Frontal cortex (tissue), 4 donors: ENCODE measurements at places on chromosomes 6 and 20.
A peak's percentile ranks its signal among the peaks of the same experiment; 100 is the strongest.

DNA sequence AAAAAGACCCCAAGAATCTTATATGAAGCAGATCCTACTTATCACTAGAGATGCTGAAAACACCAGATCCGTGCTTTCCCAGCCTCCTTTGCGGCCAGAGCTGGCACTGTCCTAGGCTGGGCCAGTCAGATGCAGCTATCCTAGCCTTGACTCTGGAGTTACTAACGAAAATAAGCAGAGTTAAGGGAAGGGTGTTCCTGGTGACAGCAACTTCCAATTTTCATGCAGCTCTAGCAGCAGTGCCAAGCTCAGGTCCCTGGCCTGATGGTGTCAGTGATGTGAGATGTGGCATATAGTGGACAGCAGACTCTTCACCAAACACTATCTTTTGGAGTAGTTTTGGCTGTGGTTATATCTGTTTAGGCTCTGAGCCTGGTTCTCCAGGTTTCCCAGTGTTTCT lies 25.6 kb upstream of the ABCC10 start:
- DNase-seq, result no peak

DNA sequence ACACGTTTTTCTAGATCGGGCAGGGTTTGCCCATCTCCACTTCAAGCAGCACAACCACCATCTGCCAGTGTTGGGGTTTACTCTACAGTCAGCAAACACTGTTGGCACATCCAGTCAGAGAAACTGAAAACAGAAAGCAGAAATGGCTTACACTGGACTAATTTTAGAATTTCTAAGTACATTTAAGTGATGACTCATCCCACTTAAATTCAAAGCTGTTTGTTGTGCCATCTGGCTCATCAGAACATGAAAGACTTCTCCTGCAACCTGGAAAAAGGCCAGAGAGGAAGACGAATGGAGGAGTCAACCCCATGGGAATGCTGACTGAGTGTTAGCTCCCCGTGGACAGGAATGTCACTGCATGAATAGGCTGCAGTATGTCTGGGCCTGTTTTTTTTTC lies 21.8 kb downstream of the FAM209B start:
- DNase-seq, result peak; percentile 69

GRCh38 chr20:9496155-9496554 lies 18.2 kb upstream of the LAMP5 start:
- no peak for DNase-seq

DNA sequence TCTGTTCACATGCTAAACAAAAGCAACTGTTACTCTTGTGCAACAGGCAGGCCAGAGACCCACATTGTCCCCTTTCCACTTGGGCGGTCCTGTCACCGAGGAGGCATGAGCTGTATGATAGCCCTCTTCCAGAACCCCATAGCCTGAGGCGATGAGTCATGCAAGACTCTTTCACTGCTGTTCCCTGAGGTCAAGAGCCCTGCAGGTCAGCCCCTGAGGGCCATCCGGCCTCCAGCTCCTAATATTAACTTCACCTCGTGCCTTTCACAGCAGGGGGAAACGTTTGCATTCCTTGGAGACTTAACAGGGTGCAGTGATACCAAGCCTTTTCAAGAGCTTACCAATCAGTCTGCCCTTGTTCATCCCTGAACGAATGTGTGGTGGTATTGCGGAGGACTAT lies 253.3 kb upstream of the ECI2 start:
- no peak for DNase-seq

DNA sequence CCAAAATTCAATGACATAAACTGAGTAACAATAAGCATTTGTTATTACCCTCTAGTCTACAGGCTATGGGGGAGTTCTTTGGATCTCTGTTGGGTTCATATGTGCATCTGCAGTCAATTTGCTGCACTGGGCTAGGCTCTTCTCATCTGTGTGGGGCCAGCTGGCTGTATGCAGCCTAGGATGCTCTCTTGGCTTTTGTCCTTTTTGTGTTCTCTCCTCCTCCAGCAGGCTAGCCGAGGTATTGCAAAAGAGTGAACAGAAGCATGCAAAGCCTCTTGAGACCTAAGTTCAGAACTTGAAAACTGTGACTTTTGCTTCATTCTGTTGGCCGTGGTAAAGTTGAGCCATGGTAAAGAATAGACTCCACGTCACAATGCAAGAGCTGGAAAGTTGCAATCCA lies 62.8 kb upstream of the FOXO3 start:
- no peak for DNase-seq

GRCh38 chr6:16343593-16343992 lies 105.2 kb downstream of the GMPR start:
- no peak for DNase-seq

DNA sequence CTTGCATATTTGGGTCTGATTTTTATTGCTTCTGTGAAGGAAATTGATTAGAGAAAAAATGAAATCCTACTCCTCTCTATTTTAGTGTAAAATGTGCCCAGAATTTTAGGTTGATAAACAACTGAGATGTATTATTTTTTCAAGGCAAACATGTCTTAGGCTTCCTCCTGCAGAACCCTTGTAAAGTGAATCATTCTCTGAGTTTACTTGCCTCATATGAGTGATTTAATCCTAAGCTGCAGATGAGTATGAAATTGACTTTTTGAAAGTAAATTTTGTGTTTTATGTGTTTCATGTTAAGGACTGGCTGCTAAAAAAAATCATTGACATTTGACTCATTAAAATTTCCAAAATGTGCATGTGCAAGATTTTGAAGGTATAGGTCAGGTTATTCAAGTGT lies 138.5 kb upstream of the PHACTR1 start:
- no peak for DNase-seq

- DNase-seq, result no peak
Measured at GRCh38 chr6:98927534-98927933, 20.2 kb downstream of the FBXL4 start.

- DNase-seq, result no peak
Measured at GRCh38 chr6:116975600-116975999, 98.6 kb downstream of the RFX6 start.

DNA sequence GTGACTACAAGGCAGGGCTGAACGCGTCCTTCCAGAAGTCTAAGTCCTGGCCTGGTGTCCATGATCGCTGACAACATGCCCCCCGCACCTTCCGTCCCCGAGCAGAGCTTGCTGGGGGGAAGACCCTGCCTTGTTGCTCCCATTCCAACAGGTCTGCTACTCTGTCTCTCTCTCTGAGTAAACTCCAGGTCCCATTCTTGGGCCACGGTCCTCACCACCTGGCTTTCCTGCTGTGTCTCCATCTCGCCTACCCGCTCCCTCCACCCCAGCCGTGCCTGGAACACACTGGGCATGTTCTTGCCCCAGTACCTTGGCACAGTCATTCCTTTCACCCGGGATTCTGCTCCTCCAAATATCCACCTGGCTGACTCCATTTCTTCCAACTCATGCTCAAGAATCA lies 162.3 kb downstream of the BMP7 start:
- no peak for DNase-seq

DNA sequence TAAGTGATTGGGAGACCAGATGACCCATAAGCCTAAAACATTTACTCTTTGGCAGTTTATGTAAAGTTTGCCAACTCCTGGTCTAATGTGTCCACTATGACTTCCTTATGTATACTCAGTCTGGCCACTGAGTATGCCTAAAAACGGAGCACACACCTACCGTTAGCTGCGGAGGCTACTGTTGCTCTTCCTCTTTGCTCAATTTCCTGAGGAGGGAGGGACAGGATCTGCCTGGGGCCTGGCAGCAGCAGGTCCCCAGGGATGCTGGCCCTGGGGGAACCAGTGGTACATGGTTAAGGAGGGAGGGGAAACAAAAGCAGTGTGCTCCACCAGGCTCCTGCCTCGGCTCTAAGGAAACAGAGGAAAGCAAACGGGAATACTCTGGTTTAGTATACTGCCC lies 113.5 kb downstream of the CDYL start:
- DNase-seq, result no peak

DNA sequence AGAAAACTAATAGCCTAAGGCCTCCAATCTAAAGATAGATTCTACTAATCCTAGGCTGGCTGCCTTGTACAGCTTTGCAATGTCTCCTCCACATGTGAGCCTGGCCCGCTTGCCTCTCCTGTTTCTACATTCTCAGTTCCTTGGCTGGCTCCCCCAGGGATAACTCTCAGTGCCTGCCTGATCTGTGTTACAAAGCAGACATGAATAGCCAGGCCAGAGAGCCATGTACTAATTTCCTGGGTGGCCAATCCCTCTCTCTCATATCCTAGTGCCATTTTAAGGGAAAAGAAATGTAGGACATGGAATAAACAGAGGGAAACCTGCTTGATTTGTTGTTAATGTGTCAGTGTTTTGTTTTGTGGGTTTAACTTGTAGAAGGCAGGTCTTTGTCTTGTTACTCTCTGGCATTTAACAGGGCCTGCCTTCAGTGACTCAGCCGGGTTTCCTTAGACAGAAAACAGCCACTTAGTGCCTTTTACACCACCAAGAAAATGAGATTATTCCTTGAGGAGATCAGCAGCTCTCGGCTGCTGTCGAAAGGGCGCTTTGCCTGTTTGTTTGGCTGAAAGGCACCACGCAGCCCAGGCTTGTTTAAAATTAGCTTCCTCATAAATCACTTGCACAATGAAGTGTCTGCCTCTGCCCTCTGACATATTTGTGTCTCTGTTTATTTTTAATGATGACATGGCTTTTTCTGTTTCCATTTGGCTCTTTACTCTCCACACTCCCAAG lies 702.7 kb downstream of the MAFB start:
- DNase-seq, result no peak

GRCh38 chr6:164013480-164014208 lies 599.1 kb downstream of the QKI start:
- no peak for DNase-seq

DNA sequence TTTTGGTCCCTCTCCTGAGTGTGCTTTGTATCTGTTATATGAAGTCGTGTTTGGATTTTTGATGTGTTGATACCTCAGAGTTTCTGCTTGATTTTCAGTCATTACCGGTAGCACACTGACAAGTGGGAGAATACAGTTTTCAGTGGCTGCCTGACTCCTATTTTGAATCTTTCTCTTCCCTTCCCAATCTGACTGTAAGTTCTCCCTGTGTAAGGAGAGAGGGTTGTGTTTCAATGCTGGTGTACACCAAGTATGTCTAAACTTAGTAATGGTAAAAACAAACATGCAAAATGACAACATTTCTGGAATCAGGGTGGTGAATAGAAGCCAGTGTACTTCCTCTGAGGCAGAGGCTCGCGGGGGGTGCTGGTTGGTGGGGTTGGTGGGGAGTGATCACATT lies 103.4 kb downstream of the HIVEP1 start:
- no peak for DNase-seq

DNA sequence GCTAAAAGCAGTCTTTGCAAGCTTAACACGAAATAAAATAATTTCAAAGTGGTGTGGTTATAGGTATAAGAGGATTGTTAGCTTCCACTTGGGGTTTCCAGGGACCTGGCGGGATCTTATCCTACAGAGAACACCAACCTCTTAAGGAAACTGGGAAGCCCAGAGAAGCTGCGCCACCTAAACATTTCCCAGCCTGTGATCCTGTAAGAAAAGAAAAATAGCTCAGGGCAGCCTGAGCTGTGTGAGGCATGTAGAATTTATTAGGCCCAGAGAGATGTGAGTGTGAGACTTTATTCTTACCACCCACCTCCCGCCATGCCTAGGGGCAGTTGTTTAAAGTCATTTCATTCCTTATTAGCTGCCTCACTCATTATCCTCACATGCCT lies 54.1 kb downstream of the CCN2 start:
- DNase-seq, result no peak

- DNase-seq, result no peak
Measured at GRCh38 chr20:9363673-9364072, 150.7 kb upstream of the LAMP5 start.

- peak; percentile 79 for DNase-seq
Measured at GRCh38 chr20:63498960-63499337, at the start of gene EEF1A2. EEF1A2 (minus strand) TSS chr20:63499083; CDS start chr20:63497763, 1,320 bp downstream.

- no peak for DNase-seq
Measured at GRCh38 chr6:96450770-96451130, 70.9 kb upstream of the UFL1 start.

DNA sequence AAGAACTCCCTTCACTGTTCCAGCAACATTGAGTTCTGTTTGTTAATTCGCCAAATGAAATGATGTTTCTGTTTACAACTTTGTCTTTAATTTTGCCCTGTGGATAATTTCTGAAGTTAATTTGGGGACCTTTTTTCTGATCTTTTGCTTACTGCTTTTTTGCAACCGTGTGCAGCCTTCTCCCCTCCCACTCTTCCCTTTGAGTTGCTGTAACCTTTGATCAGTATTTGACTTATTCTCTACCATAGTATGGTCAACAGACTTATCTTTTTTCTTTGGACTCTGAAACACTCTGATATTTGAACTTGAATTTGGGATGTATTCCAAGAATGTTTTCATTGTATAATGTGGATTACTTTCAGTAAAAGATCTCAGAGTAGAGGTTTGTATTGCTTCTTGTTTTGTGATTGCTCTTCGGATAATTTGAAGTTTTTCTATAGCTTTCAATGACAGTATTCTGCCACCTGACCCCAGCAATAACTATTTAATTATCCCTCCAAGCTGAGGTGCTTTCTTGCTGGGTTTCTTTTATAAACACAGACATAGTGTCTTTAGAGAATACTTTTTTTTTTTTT lies 46.2 kb downstream of the LRRN4 start:
- DNase-seq, result no peak

DNA sequence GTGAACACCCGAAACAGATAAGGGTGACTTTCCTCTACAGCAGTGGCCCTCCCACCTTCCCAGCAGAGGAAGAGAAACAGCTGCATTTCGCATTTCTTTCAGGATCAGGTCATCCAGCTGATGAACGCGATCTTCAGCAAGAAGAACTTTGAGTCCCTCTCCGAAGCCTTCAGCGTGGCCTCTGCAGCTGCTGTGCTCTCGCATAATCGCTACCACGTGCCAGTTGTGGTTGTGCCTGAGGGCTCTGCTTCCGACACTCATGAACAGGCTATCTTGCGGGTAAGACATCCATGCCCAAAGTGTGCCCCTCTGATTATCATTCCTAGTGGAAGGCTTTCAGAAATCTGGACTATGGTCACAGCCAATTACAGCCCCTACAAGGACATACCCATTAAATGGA lies 27.8 kb upstream of the MROH8 start:
- DNase-seq, result no peak

- no peak for DNase-seq
Measured at GRCh38 chr6:36150283-36150682, 20.0 kb downstream of the MAPK13 start.

- DNase-seq, result no peak
Measured at GRCh38 chr20:49591217-49591865, 23.4 kb upstream of the PTGIS start.

DNA sequence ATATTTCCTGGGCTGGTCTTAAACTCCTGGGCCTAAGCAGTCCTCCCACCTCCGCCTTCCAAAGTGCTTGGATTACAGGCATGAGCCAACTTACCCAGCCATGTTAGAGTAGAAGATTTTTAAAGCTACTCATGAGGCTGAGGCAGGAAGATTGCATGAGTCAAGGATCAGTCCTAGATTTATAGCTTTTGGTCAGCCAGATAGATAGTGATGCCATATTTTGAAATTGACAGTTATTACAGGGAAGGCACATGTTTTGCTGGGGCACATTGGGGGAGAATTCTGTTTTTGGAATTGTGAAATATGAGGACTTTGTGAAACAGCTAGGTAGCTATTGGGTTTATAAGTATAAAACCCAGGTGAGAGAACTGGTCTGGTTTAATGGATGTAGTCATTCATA lies 40.9 kb downstream of the DOP1A start:
- DNase-seq, result no peak

GRCh38 chr6:98843271-98844243 lies 9.2 kb downstream of the POU3F2 start:
- no peak for DNase-seq

GRCh38 chr6:157123234-157123633 lies 200.1 kb downstream of the TMEM242 start:
- no peak for DNase-seq
